D341Med (cell line): ENCODE measurements at places on chromosomes 2 and 18.

- DNase-seq: no peak
These were observed 70.3 kb upstream of the RAB12 start for GRCh38 chr18:8538935-8539334.

DNA sequence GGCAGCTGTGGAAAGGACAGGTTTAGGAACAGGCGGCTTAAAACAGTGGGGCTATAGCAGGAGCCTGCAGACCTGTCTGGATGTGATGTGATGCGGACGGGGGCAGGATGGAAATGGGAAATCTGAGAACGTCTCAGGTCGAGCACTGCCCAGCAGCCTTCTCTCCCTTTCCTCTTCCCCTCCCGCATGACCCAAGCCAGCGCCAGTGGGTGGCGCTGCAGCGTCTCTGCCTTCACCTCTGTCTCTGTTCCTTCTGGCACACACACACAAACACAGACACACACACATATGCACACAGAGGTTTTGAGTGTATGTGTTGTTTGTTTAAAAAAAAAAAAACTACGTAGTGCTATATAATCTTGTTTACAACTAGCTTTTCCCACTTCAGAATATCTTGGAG lies 82.0 kb upstream of the SLC66A3 start:
- peak; percentile 64 for DNase-seq

- DNase-seq: peak; percentile 16
These were observed 22.0 kb downstream of the FAM178B start for GRCh38 chr2:96964221-96964905.

GRCh38 chr2:183124222-183124956 lies at the start of gene NUP35:
NUP35 (plus strand) TSS chr2:183124443; CDS start chr2:183124458, 15 bp downstream.
- peak; percentile 84 for DNase-seq

- no peak for DNase-seq
These were observed 98.0 kb downstream of the ANKRD44 start for GRCh38 chr2:197212344-197213262.

- no peak for DNase-seq
These were observed 673.8 kb upstream of the SALL3 start for GRCh38 chr18:78305789-78306188.

DNA sequence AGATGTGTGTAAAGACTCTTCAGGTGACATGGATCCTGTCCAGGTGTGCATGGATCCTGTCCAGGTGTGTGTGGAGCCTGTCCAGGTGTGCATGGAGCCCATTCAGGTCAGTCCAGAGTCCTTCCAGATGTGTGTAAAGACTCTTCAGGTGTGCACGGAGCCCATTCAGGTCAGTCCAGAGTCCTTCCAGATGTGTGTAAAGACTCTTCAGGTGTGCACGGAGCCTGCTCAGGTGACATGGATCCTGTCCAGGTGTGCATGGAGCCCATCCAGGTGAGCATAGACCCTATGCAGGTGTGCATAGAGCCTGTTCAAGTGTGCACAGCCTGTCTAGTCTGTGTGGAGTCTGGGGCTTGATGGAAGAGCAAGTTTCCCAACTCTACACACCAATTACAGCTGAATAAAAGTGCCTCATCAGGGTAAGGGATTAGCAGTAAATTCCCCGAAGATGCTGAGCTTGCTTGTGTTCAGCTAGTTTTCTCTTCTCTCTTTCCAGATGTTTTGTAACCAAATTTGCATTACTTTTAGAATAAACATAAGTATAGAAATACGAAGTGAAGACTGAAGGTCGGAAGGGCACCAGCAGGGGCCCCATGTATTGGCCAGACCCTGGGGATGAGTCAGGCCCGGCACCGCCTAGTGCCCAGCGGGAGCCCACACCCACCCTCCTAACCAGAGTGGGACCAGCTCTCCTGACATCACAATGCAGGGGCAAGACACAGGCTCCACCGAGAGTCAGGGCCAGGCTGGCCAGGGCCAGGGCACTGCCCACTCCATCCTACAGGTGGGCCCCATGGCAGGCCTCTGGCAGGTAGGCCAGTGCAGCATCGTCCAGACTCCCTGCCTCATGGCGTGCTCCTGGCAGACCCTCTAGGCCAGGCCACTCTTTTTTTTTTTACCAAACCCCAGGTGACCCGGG lies 38.6 kb upstream of the GPC1 start:
- DNase-seq: peak; percentile 9
